ENCODE measurements at places on chromosomes 5 and 9.
A peak's percentile ranks its signal among the peaks of the same experiment; 100 is the strongest.

GRCh38 chr9:79588488-79589223 is 16.9 kb downstream of the TLE4 start:
- DNase-seq: no peak

DNA sequence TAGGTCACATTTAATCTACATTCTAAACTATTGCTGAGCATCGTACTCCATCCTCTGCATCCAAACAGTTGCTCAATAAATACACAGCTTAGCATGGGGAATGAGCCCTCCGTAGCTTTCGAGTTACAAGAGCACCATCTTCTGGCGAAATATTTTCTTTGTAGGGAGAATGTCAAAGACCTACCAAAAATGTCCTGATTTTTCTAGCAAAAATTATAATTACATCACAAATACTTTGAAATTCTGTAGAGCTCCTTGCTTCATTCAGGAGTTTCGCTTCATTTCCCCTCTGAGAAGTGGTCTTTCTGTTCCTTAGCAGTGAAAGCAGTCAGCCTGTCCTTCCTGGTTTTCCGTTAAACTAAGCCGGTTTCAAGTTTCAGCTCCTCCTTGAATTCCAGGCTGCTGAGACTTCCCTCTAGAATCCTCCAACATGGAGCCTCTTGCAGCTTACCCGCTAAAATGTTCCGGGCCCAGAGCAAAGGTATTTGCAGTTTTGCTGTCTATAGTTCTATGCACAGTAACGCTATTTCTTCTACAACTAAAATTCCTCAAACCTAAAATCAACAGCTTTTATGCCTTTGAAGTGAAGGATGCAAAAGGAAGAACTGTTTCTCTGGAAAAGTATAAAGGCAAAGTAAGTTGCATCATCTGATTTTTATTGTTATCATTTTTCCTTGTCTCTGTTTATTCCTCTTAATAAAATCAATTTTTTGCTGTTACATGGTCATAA is at the start of gene GPX8:
Gene GPX8 (plus strand): TSS at position 409 of the 730 bp plus-strand sequence. CDS start 22 bp downstream, at position 431.
- DNase-seq: peak; percentile 49

DNA sequence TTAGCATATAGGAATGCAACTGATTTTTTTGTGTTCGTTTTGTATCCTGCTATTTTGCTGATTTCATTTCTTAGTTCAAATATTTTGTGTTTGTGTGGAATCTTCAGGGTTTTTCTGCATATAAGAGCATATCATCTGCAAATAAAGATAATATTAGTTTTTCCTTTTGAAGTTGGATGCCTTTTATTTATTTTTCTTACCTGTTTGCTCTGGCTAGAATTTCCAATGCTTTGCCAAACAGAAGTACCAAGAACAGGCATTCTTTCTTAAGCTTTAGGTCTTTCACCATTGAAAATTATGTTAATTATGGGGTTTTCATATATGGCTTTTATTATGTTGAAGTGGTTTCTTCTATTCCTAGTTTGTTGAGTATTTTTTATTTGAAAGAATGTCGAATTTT is 505.1 kb upstream of the DMAC1 start:
- no peak for DNase-seq

DNA sequence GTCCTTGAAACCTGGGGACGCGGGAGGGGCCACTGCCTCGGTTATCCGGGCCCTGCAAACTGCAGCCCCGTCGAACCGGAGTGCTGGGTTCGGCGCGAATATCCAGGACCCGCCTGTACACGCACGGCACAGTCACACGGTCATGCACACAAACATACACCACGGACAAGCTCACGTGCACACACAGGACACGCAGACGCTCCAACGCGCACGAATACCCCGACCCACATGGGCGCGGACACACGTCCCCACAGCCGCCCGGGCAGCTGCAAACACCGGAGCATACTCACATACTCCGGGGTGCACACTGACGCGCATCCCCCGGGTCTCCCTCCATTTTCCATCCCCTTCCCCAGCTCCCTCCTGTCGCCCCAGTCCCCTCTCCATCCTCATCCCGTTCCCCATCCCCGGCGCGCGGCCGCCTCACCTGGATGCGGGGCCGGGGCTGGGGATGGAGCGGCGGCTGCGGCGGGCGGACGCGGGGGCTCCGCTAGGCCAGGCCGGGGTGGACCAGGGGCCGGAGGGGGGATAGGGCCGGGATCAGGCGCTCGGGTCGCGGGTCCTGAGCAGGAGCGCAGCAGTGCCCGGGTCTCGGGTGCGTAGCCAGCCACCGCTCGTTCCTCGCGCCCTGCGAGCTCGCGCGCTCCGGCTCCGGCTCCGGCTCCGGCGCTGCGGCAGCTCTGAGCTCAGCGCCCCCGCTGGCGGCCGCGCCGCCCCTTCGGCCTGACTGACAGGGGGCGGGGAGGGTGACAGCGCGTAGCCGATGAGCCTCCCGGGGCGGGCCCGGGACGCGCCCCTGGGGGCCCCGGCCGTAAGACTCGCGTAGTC is at the start of the genes EIF4E1B and SNCB:
Gene EIF4E1B (plus strand): TSS at position 823 of the 828 bp plus-strand sequence. CDS start 12,113 bp downstream, outside the sequence.
Gene SNCB (minus strand): TSS at position 682 of the 828 bp plus-strand sequence. CDS start 880 bp downstream, outside the sequence.
- peak; percentile 75 for DNase-seq

DNA sequence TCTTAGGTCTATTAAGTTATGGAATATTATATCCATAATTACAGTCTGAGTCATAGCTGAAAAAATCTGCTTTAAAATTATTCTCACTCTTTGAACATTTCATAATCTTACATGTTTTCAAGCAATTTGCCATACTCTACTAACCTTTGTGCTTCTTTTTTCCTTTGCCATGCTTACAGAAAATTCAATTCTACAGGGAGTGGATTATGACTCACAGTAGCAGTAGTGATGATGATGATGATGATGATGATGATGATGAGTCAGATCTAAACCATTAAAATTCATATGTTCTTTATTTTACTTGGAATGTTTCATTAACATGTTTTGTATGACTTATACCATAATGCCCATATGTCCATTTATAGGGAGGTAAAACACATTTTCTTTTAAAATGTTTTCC is 207.1 kb downstream of the VPS13A start:
- no peak for DNase-seq

GRCh38 chr5:116469631-116470030 is 105.0 kb downstream of the SEMA6A start:
- no peak for DNase-seq

DNA sequence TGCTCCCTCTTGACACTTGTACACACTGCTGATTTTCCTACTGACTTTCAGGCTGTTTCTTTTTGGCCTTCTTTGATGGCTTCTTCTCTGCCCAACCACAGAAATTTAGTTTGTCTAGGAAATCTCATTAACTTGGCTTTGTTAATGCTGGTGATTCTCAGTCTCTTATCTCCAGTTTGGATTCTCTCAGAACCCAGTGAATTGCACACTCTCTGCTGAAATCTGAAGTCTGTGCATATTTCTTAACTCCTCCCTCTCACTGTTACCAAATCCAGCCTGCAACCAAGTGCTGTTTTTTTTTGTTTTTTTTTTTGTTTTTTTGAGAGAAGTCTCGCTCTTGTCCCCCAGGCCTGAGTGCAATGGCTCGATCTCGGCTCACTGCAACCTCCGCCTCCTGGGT is 117.2 kb downstream of the CDC42SE2 start:
- no peak for DNase-seq

DNA sequence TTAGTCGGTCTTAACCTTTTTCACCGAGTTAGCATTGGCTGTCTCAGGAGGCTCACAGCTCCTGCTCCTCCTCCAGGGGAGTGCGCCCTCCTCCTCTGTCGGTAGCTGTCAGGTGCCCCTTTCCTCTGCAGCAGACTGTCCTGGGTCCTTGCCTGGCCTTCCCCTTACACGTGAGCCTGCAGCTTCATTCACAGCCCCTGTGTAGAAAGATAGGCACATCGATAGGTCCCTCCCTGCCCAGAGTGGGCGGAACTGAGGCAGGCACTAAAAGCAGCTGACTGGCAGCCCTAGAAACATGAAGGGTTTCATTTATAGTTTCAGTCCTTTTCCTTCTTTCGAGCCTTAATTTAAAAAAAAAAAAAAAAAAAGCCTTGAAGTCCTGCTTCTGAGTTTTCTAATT is 17.2 kb downstream of the TENT4A start:
- DNase-seq: no peak

- peak; percentile 39 for DNase-seq
Observed at GRCh38 chr5:168881427-168882149, 302.4 kb upstream of the PANK3 start.

- DNase-seq: no peak
Observed at GRCh38 chr9:124768750-124769548, 2.2 kb downstream of the NR6A1 start.

- DNase-seq: peak; percentile 69
Observed at GRCh38 chr9:129422843-129423192, 198.1 kb downstream of the C9orf50 start.

DNA sequence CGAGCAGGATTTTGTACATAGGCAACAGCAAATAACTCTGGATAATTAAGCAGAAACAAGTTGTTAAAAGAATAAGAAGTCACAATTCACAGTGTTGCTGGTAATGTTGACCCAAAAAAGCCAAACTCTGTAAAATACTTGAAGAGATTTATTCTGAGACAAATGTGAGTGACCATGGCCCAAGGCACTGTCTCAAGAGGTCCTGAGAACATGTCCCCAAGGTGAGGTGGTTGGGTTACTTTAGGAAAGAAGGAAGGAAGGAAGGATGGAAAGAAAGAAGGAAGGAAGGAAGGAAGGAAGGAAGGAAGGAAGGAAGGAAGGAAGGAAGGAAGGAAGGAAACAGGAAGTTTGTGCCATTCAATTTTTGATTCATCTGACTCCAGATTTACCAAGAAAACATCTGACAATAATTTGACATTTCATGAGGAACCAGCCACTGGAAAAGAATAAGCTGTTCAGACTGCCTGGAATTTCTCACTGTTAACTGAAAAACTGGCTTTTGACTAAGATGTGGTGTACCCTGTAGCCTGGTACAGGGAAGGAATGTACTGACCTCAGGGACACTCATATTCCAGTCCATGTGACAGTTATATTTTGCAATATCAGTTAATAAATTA is 295.9 kb upstream of the TNC start:
- DNase-seq: no peak

GRCh38 chr9:127489471-127490115 is 38.3 kb downstream of the LRSAM1 start:
- DNase-seq: peak; percentile 86

DNA sequence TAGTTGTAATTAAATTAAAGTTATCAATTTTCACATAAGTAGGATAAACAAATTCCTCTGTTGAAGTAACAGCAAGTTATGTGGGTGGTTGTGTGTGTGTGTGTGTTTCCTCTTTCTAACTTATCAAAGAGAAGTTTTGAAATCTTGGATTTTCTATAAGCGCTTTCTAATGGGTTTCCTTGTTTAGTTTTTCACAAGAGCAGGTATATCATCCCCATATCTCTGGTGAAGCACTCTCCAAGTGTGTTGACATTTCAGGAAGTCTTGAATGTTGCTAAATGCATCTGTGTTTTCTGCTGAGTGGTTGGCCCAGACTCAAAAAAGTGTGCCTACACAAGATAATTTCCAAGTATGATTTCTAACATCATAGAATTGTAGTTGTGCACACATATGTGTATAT is 43.3 kb downstream of the PRDM6 start:
- no peak for DNase-seq

DNA sequence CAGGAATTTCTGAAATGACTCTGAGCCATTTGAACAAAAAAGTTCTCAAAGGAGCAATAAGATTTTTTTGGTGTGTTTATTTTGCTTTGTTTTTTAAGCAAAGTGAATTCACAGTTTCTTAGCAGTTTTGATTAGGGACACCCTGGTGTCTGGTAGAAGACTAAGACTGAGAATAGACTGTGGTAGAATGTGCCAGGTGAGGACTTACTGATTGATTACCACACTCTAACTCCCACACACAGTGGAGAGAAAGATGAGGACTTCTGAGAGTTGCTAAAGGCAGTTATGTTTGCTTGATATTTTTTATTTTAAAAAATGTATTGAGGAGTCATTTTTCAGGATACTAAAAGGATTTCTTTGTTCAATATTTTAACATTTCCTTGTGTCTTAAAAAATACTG is 175.1 kb downstream of the CD180 start:
- no peak for DNase-seq

DNA sequence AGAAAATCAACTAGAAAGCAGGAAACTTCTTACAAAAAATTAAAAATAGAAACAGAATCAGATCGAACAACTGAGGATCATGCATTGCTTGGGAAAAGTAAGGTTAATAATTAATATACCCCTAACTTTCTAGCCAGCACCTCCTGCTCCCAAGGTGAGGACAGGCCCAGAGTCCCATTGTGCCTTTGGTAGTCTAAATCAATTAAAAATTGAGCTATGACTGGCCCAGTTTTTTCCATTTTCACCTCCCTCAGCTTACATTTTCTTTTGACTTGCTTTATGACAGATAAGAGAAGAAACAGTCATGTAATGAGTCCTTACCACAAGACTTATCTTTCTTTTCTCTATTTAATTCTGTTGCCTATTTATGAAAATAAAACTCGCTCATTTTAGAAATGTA is 182.2 kb downstream of the RAB3C start:
- DNase-seq: no peak

GRCh38 chr5:175700991-175701390 is 43.1 kb downstream of the HRH2 start:
- no peak for DNase-seq

DNA sequence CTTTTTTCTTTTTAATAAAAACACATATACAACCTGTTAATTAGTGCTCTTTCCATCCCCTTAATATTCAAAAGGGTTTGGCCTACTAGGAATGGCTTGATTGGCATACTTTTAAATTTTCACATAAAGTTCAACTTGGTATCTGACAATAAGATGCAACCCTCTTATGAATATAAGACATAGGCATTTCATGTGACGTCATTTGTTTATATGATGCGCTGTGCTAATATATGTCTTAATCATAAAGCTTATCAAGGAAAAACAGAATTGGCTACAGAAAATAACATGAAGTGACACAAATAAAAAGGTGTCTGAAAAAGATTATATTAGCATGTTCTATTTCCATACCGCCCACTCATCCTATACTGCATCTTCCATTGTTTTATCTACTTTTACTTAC is 1642.4 kb downstream of the EFNA5 start:
- no peak for DNase-seq

- DNase-seq: peak; percentile 76
Observed at GRCh38 chr9:34664281-34665066, 2.0 kb upstream of the CCL27 start.

DNA sequence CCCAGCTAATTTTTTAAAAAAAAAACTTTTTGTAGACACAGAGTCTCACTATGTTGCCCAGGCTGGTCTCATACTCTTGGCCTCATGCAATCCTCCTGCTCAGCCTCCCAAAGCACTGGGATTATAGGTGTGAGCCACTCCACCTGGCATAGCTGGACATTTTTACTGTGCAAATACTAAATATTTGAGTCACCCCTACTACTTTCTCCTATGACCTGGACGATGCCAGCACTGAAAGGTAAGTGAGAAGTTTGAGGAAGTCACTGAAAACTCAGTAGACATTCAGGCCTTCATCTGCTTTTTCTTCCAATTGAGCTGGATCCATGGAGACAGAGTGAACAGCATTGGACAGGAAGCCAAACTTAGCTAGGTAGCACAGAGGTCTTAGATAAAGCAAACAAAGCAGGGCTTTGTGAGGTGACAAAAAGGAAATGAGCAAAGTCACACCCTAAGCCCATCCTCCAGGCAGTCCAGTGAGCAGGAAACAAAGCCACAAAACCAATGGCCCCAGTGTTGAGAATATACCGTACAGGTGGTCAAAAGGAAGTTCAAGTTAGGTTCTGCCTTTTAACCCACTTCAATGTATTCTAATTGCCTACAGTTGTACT is 192.6 kb upstream of the RASA1 start:
- no peak for DNase-seq

GRCh38 chr9:90821697-90822096 is 20.1 kb downstream of the SYK start:
- no peak for DNase-seq

- DNase-seq: peak; percentile 73
Observed at GRCh38 chr5:95822542-95823181, at the start of gene GLRX. TSS of gene GLRX (minus strand) at chr5:95822726. CDS start at chr5:95822662, 64 bp downstream.

- DNase-seq: no peak
Observed at GRCh38 chr5:150052956-150053712, 33.2 kb downstream of the CSF1R start.

GRCh38 chr9:82582693-82583092 is 480.2 kb downstream of the RASEF start:
- no peak for DNase-seq
